Glomerular endothelial cell (primary cell): ENCODE measurements at places on chromosomes 12 and 14.

- DNase-seq, result no peak
These were observed 30.8 kb upstream of the SOCS2 start for GRCh38 chr12:93541578-93542225.

DNA sequence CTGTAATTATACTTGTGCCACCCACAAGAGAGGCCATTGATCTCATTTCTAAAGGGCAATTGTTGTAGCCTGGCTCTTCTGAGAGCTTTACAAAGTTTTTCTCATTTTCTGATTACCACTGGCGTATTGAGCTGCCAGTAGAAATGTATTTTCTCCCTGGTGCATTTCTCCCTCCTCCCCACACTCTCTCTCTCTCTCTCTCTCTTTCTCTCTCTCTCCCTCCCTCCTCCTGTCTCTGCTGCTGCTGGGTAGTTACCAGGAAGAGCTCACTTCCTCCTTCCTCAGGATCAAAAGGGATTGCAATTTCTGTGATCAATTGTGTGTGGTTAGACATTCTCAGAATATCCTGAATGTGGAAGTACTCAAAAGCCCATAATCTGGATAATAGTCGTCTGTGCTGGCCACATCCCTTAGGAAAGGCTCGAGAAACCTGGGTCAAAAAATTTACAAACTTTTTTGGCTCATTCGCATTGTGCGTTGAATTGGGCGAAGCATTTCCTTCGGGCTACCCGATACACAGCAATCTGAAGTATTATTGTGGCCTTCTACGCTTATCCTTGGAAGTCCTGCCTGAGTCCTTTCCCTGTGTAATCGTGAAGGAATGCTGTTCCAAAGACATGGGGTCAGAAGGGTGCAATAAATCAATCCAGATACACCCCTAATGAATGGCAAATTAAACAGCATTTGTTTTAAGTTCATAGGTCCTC is 254.8 kb downstream of the MSRB3 start:
- peak; percentile 56 for DNase-seq

- DNase-seq, result no peak
These were observed 58.4 kb upstream of the BDKRB2 start for GRCh38 chr14:96146131-96146771.

GRCh38 chr12:95205016-95205624 is 12.1 kb downstream of the FGD6 start:
- no peak for DNase-seq

- no peak for DNase-seq
These were observed 21.8 kb upstream of the FBXO34 start for GRCh38 chr14:55249423-55249822.

GRCh38 chr12:90261283-90261682 is 552.6 kb upstream of the ATP2B1 start:
- DNase-seq, result no peak

GRCh38 chr12:75130811-75131210 is 78.8 kb downstream of the KCNC2 start:
- DNase-seq, result no peak

- no peak for DNase-seq
These were observed 5.0 kb upstream of the NPAS3 start for GRCh38 chr14:32933629-32934072.

DNA sequence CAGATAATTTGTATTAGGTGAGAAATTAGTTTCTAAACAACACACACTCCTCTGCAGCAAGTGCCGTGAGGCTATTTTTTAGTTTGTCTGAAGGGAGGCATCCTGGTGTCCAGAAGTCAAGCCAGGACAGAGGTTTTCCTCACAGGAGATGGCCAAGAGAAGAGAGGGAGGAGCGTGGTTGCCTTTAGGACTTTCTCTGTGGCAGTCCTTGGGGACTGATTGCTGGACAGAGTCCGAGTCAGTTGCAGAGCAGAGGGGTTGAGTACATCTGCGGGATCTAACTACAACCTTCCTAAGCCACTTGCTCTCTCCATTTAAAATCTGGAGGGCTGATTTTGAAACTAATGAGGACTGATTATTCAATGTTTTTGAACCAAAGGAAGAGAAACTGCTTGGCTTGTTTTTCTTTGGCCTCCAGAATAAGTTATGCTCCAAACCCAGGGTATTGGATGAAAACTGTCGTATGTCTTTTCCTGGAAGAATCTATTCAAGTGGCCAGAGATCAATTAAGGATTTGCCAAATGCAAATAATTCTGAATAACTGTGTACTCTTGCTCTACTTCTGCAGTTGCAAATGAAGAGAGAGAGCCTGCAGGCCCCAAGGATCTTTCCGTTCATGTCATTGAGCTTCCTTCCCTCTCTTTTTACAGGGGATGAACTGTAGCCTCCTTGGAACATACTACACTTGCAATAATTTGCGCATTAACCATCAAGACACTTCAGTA is 1.2 kb downstream of the SLCO1C1 start:
- DNase-seq, result no peak
